ENCODE measurements at places on chromosomes 5 and 9.

DNA sequence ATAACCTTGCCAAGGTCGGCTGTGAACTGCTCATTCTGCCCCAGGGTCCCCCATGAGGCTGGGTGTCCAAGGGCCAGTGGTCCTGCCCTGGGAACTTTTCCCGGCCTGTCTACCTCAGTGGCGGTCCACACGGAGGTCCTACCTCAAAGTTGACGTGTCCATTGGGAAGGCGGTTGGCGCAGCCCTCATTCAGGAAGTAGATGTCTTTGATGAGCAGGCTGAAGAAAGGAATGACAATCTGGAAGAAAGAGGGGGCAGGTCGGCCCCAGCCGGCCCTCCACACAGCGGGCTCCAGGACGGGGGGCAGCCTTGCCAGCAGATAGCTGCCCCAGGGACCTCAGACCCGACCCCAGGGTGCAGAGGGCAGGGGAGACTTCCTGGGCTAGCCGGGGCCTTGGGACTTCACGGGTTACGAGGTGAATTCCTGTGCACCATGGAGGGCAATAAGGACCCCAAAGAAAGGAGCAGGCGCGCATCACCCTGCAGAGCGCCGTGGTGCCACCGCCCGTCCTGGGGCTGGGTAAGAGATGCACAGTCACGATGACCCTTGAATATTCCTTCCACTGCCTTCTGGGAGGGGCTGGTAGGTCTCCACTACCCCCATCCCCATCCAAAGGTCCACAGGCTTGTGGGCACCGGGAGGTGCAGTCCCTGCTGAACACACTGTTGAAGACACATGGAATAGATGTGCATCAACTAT, 42.9 kb upstream of the RNF130 start:
- DNase-seq = no peak

- DNase-seq = peak; percentile 84
These were observed 1.0 kb upstream of the DAB2IP start for GRCh38 chr9:121650217-121651007.

DNA sequence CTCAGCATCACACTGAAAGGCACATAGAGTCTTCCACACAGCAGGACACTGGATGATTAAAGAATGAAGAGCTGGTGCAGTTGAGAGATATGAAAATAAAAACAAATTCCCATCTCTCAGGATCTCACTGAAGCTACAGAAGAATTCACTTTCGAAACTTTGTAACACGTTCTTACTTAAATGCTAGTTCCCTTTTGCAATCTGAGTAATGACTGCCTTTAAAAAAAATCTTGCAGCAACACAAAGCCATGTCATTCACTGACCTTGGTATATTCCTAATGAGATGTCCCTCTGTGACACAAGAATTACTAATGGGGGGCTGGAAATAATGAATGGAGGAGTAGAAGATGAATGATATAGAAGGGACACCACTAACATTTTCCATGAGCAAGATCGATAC, 201.8 kb downstream of the GLIS3 start:
- DNase-seq = no peak

DNA sequence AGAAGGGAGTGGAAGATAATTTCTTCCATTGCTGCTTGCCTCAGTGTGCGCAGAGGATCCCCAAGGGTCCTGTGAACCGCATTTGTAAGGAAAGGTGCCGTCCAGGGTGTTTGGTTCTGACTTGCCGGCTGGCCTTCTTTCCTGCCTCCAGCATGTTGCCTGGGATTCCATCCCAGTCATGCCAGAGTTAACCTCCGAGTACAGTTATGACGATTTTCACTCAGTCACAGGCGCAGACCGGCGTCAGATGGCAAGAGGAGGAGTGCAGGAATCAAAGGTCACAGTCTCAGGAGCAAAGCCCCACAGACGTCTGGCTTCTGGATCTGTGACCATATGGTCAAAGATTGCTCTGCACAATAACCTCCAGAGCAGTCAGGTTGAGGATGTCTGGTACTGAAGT, 5.9 kb upstream of the GADD45G start:
- peak; percentile 54 for DNase-seq

- peak; percentile 33 for DNase-seq
These were observed 141.0 kb downstream of the DCP2 start for GRCh38 chr5:113117543-113118115.

DNA sequence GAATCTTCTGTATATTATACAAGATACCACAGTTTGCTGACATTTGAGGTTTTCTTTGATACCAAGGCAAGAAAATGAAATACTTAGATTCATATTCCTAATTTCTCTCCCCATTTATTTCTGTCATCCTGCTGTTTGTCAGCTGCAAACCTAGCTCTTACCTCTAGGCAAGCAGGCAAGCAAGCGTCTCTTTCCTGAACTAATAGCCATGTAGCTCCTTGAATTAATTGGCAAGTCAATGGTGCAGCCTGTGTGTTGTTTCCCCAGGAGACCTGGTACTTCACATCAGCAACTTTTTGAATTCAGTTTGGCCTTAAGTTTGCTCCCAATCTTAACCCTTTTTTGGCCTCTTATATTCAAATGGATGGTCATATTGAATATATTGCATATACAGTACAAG, 573.6 kb upstream of the ARRDC3 start:
- no peak for DNase-seq

- no peak for DNase-seq
These were observed 772 bp upstream of the TARS1 start for GRCh38 chr5:33439905-33440481.

- no peak for DNase-seq
These were observed 291.4 kb downstream of the TLE4 start for GRCh38 chr9:79862921-79863890.

DNA sequence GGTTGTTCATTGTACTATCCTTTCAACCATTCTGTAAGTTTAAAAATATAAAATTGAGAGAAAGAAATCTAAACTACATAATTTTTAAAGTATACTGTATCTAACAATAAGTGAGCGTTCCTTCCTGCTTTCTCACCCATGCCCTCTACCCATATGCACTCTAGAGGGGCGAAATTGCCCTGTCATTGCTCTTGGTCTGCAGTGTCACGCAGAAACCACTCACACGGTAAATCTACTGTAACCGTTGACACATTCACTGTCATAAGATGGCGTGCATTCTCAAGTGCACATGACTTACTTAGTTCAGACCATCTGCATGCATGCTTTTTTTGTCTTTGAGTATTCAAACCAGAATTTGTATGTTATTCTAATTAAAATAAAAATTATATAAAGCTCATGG, 55.7 kb upstream of the NIPBL start:
- DNase-seq = no peak

GRCh38 chr5:123454259-123454911, 31.2 kb upstream of the CEP120 start:
- DNase-seq = no peak

DNA sequence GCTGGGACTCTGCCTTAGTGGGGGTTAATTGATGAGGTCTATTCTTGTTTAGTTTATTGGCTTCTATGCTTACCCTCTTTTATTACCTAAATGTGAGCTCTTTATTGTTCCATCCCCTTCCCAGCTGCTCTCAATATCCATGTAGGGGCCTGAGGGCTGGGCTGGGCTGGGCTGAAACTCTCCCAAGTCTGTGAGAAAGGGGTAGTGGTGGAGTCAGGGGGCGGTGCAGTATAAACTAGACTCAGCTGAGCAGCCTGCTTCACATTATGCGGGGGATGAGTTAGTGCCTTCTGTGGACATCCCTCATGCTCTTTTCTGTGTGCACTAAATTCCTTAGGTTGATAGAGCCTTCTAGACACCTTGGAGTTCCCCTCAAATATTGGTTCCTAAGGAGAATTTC, 451.8 kb upstream of the PTGER4 start:
- no peak for DNase-seq

- no peak for DNase-seq
These were observed 33.1 kb upstream of the SETD9 start for GRCh38 chr5:56876327-56876726.

DNA sequence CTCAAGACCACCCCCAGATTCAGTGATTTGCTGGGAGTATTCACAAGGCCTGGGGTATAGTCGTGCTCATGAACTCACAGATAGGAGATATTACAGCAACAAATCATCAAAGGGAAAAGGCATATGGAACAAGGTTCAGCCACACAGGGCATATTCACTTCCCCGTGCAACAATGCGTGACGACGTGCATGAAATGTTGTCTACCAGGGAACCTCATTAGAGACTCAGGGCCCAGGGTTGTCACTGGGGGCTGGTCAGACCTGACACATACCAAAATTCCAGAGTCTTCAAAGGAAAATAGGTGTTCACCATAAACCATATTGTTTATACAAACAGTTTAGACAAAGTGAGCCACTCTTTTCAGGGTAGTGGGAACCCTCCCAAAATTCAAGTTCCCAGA, 212.4 kb downstream of the RFK start:
- no peak for DNase-seq

- no peak for DNase-seq
These were observed 233.7 kb upstream of the IL12B start for GRCh38 chr5:159564031-159564430.

- DNase-seq = peak; percentile 12
These were observed 4.7 kb upstream of the SUSD1 start for GRCh38 chr9:112179816-112180215.

DNA sequence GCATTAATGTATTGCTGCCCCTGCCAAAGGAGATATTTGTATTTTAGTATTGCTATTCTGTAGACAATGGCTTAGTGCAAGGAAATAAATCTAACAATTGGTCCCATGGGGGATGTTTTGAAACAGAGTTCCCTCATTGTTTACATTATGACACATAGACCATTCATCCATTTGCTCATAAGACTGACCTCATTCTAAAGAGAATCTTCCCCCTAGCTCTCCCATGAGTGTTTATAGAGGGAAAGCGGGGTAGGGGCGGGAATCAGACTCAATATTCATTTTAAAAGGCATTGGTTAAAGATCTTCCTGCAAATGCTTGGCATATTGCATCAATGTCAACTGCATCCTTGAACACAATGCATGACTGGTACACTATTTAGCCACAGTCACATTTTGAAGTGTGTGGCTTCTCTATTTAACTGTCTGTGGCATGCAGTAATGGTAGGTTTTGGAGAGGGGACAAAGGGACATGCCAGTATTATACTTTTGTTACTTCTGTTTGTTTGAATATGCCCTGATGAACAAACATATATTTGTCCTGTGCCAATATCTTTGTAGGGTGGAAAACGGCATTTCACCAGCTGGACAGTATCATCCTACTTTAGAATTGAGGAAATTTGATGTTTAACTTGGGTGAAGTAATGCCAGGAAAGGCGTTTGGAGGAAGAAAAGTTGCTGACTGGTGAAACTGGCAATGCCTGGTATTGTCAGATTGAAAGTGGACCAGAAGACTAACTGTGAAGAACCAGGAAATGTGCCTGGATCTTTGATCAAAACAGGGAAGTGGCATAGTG, 84.1 kb upstream of the MEGF10 start:
- DNase-seq = no peak

DNA sequence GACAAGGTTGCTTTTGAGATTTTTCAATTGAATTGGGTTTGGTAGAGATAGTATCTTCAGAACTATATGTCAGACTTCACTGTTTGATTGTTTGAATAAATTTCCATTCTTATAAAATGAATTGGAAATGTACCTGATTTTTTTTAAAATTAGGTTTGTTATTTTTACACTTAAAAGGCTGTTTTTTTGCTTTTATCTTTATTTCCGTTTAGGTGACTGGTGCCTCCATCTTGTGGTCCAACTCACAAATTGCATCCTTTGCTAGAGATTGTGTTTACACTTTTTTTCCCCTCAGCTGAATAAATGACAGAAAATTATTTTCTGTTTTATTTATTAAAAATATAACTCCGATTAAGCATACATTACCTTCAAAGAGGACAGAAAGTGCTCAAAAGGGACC, 15.6 kb downstream of the NDUFAF2 start:
- DNase-seq = no peak

- DNase-seq = no peak
These were observed 58.0 kb downstream of the LOX start for GRCh38 chr5:122019919-122020590.

GRCh38 chr9:90722071-90722470, 79.4 kb upstream of the DIRAS2 start:
- no peak for DNase-seq

DNA sequence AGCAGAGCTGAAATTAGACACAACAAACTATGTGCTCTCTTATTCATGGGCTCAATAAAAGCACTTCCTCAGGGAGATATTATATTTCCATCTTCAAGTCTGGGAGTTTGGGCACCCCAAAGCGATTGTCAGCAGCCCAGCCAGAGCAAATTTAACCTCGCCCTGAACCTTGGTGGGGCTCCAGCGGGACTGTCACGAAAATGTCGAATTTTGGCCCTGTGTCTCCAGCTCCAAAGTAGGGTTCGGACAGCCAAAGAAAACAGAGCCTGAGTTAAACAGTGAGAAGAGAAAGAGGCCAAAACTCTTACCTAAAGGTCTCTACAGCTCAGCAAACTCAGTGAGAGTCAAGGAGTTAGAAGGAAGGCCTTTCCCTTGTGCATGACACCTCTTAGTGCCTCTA, 432.9 kb downstream of the SPATA31D1 start:
- no peak for DNase-seq

DNA sequence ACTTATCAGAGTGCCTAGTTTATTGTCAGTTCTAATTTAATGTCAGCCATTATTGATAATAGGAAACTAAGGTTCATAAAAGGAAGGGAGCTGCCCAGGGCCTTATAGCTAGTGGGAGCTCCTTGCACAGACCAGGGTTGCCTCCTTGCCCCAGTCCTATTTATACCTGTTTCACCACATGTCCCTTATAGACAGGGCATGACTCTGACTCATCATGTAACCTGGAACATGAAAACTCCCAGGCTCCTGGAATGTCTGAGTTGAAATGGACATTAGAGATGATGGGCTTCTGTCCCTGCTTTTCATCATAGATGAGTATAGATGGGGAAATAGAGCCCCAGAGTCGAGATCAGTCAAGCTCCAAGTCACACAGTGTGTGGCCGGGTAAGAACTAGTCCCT, 21.1 kb downstream of the FAT2 start:
- no peak for DNase-seq

GRCh38 chr5:52838326-52839015, 50.8 kb downstream of the ITGA1 start:
- DNase-seq = no peak

DNA sequence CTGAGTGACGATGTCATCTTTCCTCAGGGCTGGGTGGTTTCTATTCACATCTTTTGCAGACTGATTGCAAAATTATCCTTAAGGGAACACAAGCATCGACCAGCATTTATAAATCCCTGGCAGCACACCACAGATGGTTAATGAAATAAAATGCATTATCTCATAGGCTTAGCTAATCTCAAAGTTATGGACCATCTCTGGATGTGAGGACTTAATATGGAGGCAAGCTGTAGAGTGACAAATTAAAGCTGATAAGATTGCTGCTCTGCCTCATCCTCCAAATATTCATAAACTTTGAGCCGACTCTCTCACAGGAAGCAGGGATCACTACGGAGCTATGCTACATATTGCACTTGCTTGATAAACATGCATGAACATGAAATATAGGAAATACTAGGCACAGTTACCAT, 663.2 kb upstream of the RGMB start:
- no peak for DNase-seq
